NCI-H2081 treated with DMSO at 0.1 percent for 48 hours (cell line): ENCODE measurements at places on chromosomes 2 and 18.

- no peak for DNase-seq
Observed at GRCh38 chr2:17518212-17519154, at the start of gene RAD51AP2. TSS of gene RAD51AP2 (minus strand) at chr2:17518440. CDS start at chr2:17518415, 25 bp downstream.

DNA sequence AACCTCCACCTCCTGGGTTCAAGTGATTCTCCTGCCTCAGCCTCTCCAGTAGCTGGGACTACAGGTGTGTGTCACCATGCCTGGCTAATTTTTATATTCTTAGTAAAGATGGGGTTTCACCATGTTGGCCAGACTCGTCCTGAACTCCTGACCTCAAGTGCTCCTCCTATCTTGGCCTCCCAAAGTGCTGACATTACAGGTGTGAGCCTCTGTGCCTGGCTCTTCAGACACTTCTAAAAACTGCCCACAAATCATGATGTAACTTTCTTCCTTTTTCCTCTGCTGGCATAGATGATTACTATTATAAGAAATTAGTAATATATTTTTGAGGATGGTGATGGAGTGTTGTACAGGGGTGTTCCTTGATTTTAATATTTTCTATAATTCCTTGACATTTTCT lies 6.0 kb downstream of the OSBPL6 start:
- DNase-seq: no peak

GRCh38 chr2:151280271-151280670 lies 9.2 kb downstream of the NMI start:
- no peak for DNase-seq

- DNase-seq: no peak
Observed at GRCh38 chr2:112137516-112138158, 548 bp upstream of the FBLN7 start.

GRCh38 chr2:223087466-223087865 lies 35.5 kb downstream of the KCNE4 start:
- DNase-seq: no peak
